ENCODE measurements at places on chromosomes 11 and 22.

- DNase-seq, result no peak
Measured at GRCh38 chr22:49197505-49197904, 630.2 kb downstream of the BRD1 start.

- no peak for DNase-seq
Measured at GRCh38 chr11:29075726-29076125, 941.1 kb downstream of the KCNA4 start.

- DNase-seq, result no peak
Measured at GRCh38 chr11:77438487-77438886, 35.4 kb downstream of the PAK1 start.

DNA sequence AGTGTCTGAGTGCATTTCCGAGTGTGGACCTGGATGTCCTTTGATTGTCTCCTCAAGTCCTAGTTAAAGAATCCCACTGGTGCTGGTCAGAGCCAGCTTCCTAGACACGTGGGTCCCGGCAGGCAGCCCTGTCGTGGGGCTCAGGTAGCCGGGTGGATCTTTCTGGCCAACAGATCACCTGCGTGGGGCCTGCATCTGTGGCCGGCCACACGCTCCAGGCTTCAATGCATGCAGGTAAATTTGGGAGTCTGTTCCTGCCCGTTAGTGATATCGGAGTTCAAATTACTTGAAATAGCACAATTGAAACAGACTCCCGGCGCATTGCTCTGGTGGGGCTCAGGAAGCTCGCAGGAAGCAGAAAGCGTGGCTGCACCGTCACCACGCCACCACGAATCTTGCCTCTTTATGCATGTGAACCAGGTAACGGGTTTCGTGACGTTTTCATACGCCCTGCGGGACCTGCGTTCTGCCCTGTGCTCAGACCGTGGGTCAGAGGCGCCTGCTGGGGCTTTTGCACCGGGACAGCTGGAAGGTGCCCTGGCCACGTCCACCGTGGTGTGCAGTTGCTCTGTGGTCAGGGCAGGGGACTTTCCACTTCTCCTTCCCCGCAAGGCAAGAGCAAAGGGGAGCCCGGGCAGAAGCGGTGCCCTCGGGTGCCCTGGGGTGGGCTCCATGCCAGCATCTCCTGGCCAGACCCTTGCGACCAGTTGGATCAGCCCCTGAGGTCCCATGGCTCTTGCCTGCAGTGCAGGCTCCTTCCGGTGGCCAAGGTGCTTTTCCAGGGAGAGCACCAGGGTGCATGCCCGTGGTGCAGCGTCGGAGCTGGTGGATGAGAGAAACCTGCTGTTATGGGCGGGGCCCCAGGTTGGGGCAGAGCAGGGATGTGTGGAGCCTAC is 803.5 kb downstream of the BRD1 start:
- DNase-seq, result no peak

- DNase-seq, result no peak
Measured at GRCh38 chr22:37234736-37235711, 9.0 kb downstream of the RAC2 start.

- DNase-seq, result no peak
Measured at GRCh38 chr11:102617466-102618008, 7.6 kb downstream of the MMP20 start.

GRCh38 chr11:108931168-108931567 is 266.3 kb downstream of the DDX10 start:
- no peak for DNase-seq

- no peak for DNase-seq
Measured at GRCh38 chr11:7894251-7894650, 36.8 kb downstream of the OR10A6 start.

- no peak for DNase-seq
Measured at GRCh38 chr11:44483919-44484610, 81.4 kb upstream of the CD82 start.

- no peak for DNase-seq
Measured at GRCh38 chr11:127075758-127076157, 75.2 kb upstream of the KIRREL3 start.

DNA sequence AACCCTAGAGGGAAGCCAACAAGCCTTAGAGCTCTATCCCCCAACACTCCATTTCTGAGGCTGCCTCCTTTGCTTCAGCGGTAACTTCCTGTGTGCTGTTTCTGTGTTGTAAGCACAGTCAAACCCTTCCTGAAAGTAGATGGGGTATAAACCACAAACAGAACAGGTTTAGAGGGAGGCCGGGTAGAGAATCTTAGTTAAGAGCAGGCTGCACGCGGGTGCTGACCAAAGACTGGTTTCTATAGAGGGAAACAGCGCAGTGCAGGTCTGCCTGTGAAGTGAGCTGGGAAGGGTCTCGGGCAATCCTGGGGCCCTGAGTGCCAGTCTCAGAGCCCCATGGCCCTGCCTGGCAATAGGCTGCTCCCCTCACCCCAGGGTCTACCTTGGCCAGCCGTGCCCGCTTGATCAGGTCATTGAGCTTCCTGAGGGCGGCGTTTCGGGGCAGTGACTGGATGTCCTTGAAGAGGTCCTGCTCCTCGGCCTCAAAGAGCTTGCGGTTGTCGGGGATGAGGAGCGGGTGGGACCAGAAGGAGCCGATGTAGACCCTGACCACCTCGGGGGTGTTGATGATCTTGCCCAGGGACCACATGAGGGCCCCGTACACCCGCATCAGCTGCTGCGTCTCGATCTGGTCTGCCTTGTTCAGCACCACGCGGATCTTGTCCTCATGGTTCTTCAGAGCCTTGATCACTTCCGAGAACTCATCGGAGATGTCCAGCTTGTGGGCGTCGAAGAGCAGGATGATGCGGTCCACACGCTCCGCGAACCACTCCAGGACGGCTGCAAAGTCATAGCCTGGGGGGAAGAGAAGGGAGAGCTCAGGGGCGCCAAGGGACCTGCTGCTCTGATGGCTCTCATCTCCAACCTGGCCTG is 15.3 kb upstream of the CDC42BPG start:
- no peak for DNase-seq

DNA sequence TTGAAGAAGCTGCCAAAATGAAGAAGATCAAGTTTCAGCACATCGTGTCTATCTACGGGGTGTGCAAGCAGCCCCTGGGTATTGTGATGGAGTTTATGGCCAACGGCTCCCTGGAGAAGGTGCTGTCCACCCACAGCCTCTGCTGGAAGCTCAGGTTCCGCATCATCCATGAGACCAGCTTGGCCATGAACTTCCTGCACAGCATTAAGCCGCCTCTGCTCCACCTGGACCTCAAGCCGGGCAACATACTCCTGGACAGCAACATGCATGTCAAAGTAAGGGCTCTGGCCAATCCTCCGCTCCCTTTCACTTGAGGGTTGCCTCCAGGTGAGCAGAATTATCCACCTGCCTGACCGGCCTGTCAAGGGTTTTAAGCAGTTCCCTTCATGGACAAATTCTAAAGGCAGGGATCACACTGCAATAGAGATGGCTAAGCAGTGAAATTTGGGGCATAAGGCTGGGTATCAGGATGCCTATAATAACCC is 6.0 kb downstream of the ANKK1 start:
- DNase-seq, result no peak

- DNase-seq, result no peak
Measured at GRCh38 chr11:77155082-77155475, 27.0 kb downstream of the MYO7A start.

GRCh38 chr11:108037211-108037610 is 28.5 kb downstream of the CUL5 start:
- DNase-seq, result no peak

DNA sequence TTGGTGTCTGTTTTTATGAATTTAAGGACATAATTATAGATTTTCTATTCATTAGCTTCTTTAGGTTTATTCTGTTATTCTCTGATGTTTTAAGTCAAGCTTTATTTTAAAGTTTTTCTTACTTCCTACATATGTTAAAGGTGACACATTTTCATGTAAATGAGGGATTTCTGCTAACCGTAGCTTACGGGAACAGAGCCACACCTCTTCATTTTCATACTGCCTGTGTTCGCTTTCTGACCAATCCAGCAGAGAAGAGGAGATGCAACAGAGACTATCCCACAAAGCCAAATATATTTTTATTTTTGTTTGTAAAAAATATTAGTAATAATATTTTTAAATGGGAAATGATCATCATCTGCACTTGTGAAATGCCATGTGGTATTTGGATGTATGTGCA is 774.1 kb downstream of the BRD1 start:
- DNase-seq, result no peak

DNA sequence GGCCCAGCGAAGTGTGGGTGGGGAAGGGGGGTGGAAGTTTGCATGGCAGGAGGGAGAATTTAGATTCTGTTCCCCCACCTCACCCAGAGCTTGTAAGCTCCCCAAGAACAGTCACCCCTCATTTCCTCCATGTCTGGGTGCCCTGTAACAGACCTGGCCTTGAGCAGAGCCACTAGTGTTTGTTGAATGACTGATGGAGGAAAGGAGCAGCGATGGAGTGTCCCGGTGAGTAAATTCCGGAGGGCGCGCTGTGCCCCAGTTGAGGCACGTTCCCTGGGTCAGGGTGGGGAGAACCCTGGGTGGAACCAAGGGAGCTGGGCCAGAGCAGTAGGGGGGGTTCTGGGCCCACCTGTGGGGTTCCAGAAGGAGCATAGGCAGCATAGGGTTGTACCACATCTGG is 827 bp downstream of the NAALADL1 start:
- DNase-seq, result no peak

- no peak for DNase-seq
Measured at GRCh38 chr11:36027731-36028130, 83.9 kb downstream of the LDLRAD3 start.

- DNase-seq, result no peak
Measured at GRCh38 chr22:20219667-20220628, 48.2 kb downstream of the RTN4R start.

GRCh38 chr11:61714316-61714715 is 34.1 kb downstream of the DAGLA start:
- DNase-seq, result no peak

GRCh38 chr11:123065621-123066020 is 3.7 kb upstream of the HSPA8 start:
- no peak for DNase-seq

DNA sequence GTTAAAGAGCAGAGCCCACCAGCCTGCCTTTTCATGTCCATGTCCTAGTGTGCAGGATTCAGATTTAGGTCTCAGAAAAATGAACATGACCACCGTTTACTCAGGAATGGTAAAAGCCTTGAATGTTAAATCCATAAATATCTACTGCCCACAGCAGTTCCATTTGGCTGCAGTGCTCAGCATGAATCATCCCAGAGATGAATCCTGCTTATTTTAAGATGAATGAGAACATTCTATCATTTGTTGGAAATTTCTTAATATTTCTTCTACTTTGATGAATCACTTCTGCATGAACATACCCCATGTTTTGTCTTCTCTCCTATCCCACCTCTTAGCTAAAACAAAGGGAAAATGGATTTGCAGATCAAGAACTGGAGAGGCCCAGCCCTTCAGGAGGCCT is 47.5 kb upstream of the AQP11 start:
- no peak for DNase-seq

GRCh38 chr11:110565357-110566336 is 135.9 kb downstream of the FDX1 start:
- no peak for DNase-seq

DNA sequence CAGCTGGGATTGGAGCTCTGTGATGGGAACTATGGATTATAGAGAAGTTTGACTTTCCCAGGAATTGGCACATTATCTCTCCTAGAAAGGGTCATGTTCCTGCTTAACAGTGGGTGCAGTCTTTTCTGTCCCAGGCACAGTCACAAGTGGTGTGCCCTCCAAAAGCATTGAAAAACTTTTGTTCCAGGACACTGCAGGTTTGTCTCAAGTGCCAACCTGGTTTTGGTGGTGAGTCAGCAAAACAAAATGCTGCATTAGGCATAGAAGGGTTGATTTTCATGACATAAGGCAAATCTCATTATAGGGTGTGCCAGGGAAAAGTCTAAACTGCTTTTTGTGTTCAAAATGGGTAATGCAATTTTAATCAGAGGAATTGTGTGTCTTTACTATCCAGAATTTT is 4.9 kb downstream of the HTATIP2 start:
- DNase-seq, result no peak

GRCh38 chr11:17790453-17790852 is 55.9 kb downstream of the KCNC1 start:
- no peak for DNase-seq

- DNase-seq, result no peak
Measured at GRCh38 chr11:134579724-134580609, 167.9 kb upstream of the B3GAT1 start.

- DNase-seq, result no peak
Measured at GRCh38 chr11:48138222-48138621, 78.4 kb upstream of the OR4B1 start.

DNA sequence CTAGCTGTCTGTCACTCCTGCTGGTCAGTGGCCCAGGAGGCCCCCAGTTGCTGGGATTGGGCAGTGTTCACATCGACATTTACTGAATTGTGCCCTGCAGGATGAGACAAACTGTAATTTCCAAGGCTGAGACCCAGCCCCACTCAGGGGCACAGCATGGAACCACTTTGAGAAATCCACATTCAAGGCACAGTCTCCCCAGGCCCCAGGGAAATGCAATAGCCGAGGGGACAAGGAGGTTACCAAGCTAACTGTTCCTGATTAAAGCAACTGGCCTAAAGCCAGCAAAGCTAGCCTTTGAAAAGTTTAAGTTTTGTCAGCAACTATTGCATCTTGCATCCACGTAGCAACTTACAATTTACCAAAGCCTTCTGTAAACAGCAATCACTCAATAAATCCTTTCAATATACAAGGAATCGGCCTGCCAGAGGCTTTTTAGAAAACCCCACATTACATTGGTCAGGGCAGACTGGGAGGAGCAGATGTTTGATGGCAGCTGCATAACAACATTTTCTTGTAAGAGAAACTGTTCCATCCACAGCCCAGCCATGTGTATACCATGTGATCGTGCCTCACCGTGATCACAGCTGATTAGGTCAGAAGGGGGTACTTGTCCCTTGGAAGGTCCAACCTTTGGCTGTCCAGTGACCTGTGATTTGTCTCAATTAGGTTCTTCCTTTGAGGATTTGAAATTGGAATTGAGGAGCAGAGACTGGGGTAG is 103.9 kb downstream of the TENM4 start:
- DNase-seq, result no peak

- DNase-seq, result no peak
Measured at GRCh38 chr11:12079726-12080556, 30.4 kb upstream of the MICAL2 start.

- DNase-seq, result no peak
Measured at GRCh38 chr22:42945736-42946135, 69.2 kb downstream of the PACSIN2 start.

GRCh38 chr11:128512474-128512996 is 74.8 kb downstream of the ETS1 start:
- DNase-seq, result no peak

DNA sequence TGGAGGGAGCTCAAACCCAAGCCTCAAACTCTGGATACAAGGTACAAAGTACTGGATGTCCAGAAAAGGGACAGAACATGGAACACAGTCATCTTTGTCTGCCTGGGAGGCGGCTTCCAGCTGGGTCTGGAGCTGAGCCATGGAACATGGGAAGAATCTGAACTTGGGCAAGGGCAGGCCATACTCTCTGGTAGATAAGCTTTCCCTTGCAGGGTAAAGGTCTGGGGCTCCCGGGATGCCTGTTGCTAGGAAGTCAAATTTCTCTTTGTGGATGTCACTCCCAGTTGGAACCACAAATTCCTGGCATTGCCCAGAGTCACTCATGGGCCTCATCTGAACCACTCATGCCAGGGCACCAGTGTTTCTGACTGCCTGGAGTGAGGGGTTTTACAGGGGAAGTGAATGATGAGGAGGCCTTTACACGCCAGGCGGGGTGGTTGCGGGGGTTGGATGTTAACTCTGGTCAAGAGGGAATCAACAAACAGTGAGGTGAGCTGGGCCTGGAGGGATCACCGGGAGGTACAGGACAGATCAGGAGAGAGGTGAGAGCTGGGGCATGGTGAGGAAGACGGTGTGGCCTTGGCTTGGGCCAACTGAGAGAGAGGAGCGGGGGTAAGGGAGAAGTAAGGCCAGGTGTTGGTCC is 5.7 kb downstream of the FTH1 start:
- DNase-seq, result no peak

Measured in stimulated activated CD4-positive, alpha-beta T cell treated with anti-CD3 and anti-CD28 coated beads, TNF-alpha, amount 100 ng/mL, for 24 hours (primary cell).